ENCODE measurements at places on chromosomes 7 and 10.

DNA sequence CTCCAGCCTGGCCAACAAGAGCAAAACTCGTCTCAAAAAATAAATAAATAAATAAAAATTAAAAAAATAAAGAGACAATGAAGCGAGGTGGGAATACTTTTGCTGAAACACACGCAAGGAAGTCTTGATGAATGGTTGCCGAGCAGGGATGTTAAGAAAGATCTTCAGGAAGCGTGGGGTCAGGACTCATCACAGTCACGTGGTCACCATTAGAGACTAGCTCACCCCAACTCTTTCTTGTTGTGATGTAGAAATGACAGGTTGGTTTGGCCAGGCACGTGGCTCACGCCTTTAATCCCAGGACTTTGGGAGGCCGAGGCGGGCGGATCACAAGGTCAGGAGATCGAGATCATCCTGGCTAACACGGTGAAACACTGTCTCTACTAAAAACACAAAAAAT is 28.9 kb upstream of the BAIAP2L1 start:
- no peak for DNase-seq

DNA sequence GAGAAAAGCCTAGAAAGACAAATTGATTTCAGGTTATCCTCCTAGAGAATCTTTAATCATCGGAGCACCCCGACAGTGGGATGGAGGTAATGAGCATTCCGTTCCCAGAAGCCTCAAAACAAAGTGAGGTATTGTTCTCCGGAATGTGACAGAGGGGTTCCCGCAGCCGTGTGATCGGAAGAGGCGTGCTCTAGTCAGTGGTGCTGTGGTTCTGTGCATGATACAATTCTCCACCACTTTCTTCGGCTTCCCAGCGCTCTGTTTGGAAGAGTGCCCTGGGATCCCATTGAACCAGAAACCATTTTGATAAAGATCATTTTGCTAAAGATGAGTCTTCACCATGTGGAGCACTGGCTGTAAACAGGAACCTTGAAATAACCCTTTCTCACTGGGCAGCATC is 434.6 kb downstream of the PAXIP1 start:
- no peak for DNase-seq

GRCh38 chr7:6273917-6274630 is 1.6 kb upstream of the CYTH3 start:
- no peak for DNase-seq

GRCh38 chr7:154884348-154884920 is 118.5 kb downstream of the PAXIP1 start:
- DNase-seq, result no peak

- DNase-seq, result no peak
Measured at GRCh38 chr10:26804418-26805393, 56.1 kb downstream of the ABI1 start.

DNA sequence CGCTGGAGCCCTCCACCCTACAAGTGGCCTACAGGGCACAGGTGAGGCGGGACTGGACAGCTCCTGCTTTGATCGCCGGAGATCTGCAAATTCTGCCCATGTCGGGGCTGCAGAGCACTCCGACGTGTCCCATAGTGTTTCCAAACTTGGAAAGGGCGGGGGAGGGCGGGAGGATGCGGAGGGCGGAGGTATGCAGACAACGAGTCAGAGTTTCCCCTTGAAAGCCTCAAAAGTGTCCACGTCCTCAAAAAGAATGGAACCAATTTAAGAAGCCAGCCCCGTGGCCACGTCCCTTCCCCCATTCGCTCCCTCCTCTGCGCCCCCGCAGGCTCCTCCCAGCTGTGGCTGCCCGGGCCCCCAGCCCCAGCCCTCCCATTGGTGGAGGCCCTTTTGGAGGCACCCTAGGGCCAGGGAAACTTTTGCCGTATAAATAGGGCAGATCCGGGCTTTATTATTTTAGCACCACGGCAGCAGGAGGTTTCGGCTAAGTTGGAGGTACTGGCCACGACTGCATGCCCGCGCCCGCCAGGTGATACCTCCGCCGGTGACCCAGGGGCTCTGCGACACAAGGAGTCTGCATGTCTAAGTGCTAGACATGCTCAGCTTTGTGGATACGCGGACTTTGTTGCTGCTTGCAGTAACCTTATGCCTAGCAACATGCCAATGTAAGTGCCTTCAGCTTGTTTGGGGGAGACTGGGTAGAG is at the start of gene COL1A2:
Gene COL1A2, plus strand, starts transcription at position 459 of the 704 bp plus-strand sequence. Its CDS starts 137 bp downstream, at position 596.
- no peak for DNase-seq

- DNase-seq, result no peak
Measured at GRCh38 chr7:111762211-111762610, 199.9 kb upstream of the IMMP2L start.

- DNase-seq, result no peak
Measured at GRCh38 chr10:128059982-128060293, 66.3 kb downstream of the MKI67 start.

GRCh38 chr7:44633254-44634186 is 27.1 kb downstream of the OGDH start:
- peak; percentile 77 for DNase-seq

GRCh38 chr10:67959839-67960476 is 75.5 kb downstream of the SIRT1 start:
- no peak for DNase-seq

GRCh38 chr10:35875016-35875676 is 233.1 kb upstream of the FZD8 start:
- no peak for DNase-seq

- no peak for DNase-seq
Measured at GRCh38 chr10:77637532-77638320, at the start of gene KCNMA1. Gene KCNMA1, minus strand, starts transcription at chr10:77637808.

- no peak for DNase-seq
Measured at GRCh38 chr10:122468926-122469781, 7.8 kb downstream of the HTRA1 start.

- DNase-seq, result no peak
Measured at GRCh38 chr7:69398986-69399385, 199.3 kb upstream of the AUTS2 start.

- DNase-seq, result no peak
Measured at GRCh38 chr7:149544028-149544427, 46.4 kb upstream of the ZNF746 start.

GRCh38 chr10:76911184-76911583 is 726.4 kb downstream of the KCNMA1 start:
- DNase-seq, result no peak

DNA sequence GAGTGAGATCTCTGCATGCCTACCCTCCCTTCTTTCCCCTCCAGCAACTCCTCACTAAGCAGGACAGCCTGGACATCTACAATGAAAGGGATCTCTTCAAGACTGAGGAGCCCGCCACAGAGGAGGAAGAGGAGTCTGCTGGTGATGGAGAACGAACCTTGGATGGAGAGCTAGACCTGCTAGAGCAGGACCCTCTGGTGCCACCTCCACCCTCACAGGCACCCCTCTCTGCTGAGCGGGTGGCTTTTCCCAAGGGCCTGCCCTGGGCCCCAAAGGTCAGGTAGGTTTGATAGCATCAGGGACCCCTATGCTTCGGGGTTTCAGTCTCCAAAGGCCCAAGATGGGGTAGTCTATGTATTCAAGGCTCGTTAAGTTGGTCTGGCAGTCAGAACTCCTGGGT is 23.9 kb downstream of the STRIP2 start:
- no peak for DNase-seq

DNA sequence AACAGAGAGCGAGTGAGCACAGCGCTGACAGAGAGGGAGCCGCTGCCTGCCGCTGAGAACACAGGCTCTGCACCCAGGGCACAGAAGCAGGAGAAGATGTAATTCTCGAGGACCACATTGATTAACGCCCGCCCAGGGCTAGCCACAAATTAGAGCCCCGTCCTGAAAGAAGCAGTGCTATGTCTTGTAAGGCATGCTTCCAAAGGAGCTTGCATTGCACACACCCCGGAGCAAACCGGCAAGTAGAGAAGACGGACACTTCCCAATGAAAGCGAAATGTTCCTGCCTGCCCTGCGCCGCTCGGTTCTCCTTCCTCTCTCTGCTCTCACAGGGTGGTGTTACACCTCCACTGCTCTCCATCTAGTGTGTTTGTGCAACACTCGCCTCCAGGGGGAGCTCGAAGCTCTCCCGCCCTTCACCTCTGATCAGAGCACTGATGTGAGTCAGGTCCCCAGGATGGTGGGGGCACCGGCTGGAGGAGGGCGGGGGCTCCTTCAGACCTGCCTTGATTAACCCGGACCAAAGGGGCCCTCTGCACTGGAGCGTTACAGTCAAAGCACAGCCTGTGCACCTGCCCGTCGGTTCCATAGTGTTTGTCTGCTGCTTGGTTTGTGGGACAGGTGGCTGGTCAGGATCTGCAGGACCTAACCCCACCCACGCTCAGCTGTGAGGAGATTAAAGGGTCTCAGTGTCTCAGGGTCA is 316.5 kb downstream of the ADARB2 start:
- DNase-seq, result peak; percentile 74

DNA sequence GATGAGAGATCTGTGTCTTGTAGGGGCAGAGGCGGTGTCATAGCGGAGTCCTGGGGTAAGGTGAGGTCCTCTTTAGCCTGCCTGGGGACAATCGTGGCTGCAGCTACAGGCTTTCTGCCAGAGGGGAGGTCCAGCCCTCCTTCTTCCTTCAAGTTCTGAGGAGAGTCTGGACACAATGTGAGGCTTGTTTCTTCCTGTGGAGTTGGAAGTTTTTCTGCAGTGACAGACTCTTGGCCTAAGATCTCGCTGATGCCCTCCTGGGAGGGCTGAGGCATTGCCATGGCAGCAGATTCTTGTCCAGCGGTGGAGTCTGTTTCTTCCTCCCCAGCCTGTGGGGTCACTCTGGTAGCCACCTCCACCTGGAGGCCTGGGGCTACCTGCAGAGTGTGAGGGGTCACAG is 4.4 kb downstream of the NACAD start:
- no peak for DNase-seq

DNA sequence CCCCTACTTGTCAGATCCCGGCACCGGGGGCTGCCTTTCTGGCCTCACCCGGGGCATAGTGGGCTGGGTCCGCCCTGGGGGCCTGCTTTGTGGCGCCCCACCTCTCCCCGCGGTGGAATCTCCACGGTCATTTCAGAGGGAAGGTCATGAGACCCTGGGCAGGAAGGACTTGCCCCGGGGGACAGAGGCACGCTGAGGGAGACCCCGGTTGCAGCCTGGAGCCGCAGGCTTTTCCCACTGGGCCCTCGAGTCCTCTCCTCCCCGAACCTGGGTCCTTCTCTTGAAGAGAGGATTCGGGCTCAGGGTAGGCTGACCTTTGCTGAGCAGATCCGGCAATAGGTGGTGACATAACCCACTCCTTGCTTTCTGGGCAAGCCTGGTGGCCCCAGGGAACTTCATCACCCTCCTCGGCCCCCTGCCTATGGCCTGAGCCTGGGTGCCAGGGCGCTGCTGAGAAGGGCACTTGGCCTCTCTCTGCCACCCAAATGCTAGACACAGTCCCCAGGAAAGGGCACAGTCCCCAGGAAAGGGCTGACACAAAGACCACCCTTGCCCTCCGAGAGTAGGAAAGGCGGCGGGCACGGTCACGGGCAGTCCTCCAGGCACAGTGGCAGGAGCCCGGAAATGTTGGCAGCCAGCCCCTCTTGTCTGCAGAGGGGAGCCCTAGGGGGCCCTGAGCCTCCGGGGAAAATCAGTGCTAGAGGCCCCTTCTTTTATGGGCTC is 36.2 kb downstream of the FKBP6 start:
- no peak for DNase-seq

- DNase-seq, result no peak
Measured at GRCh38 chr7:28520074-28521015, 108.0 kb downstream of the CREB5 start.

DNA sequence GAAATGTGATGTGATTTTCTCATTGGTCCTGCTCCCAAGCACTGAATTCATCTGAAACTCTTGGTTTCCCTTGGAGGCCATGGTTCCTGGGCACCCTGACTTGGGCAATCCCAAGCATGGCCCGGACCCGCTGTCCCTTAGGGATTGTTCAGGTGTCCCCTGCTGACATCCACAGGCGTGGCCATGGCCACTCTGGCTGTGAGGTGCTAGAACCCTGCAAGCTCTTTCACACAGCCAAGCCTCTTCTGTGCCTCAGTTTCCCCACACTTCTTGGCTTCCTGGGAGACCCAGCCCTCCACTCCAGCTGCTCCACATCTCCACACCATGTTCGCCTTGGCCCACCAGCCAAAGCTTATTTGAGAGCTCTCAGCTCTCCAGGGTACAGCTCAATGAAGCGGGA is 12.0 kb upstream of the AZGP1 start:
- no peak for DNase-seq

DNA sequence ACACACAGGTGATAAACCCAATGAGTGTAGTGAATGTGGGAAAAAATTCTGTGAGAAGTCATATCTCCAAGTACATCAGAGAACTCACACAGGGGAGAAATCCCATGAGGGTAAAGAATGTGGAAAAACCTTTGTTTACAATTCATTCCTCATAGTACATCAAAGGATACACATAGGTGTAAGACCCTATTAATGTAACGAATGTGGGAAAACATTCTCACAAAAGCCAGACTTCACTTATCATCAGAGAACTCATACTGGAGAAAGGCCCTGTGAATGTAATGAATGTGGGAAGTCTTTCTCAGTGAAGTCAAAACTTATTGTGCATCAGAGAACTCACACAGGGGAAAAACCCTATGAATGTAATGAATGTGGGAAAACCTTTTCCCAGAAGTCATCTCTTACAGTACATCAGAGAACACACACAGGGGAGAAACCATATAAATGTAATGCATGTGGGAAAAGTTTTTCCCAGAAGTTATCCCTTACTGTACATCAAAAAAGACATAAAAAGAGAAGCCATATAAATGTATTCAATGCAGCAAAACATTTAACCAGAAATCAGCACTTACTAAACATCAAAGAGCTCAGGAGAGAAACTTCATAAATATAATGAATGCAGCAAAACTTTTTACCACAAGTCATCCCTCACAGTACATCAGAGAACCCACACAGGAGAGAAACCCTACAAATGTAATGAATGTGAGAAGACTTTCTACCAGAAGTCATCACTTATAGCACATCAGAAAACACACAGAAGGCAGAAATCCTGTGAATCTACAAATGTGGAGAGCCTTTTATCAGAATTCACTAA is 49.8 kb downstream of the ZNF239 start:
- no peak for DNase-seq

DNA sequence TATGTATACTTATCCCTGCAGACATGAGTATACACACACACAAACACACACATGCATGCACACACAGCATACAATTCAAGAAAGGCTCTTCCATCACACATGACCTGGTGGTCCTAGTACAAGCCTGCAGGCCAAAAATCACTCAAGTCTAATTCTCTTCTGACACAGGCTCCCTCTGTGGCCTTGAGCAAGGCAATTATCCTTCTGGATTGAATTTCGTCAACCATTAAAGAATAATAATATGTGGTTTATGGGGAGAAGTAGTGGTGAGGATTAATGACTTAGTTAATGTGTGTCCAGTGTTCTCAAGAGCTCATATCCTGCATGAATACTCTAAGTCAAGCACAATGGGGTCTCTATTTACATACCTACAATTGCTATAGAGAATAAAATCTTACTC is 161.8 kb upstream of the KIAA1217 start:
- DNase-seq, result no peak

Data from activated CD4-positive, alpha-beta T cell treated with anti-CD3 and anti-CD28 coated beads, Interleukin-2, amount 50 U/mL, for 16 hours (primary cell).